ENCODE measurements at places on chromosomes 7 and 10.
A peak's percentile ranks its signal among the peaks of the same experiment; 100 is the strongest.

GRCh38 chr10:125146791-125147579 is 13.4 kb downstream of the CTBP2 start:
- DNase-seq: no peak

GRCh38 chr10:47403446-47404318 is 19.6 kb upstream of the ZNF488 start:
- DNase-seq: no peak

DNA sequence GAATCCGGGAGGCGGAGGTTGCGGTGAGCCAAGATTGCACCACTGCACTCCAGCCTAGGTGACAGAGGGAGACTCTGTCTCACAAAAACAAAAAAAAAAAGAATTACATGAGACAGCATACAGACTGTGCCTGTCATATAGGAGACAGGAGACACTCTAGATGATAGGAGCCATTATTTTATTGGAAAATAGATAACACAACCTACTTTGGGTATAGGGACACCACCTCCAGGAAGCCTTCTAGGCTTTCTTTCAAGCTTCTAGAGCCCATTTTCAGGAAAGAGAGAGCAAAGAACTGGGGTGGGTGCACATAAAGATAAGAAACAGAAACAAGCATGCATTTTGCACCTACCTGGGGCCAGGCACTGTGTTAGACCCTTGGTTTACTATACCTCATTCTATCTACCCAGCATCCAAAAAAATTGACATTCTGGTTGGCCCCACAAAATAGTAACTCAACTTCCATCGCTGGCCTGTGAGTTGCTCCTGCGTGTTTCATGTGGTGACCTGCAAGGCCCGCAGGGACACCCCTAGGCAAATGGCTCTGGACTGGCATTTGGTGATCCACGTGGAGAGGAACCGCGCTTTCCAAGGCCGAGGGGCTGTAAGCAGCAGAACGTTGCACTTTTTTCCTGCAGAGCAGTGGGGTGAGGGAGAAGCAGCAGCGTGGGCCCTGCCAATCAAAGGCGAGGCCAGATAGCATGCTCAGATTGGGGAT is 57.1 kb upstream of the CACUL1 start:
- no peak for DNase-seq

GRCh38 chr10:42111076-42111475 is 527.3 kb downstream of the ZNF33B start:
- no peak for DNase-seq

DNA sequence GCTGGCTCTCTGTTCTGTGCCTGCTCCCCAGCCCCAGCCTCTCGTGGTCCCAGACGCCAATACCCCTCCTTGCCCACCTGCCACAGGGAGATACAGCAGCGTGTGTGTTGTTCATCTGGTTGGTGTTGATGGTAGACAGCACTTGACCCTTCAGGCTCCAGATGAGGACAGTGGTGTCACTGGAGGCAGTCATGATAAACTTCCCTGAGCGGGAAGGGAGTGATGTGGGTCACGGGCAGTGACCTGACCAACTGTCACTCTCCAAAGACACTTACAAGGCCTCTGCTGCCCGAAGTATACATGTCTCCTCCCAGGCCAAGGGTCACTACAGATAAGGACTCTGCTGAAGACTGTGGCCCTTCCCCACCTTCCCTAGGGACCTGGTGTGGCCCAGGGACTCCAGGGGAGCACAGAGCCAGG is 5.6 kb downstream of the TBL2 start:
- no peak for DNase-seq

DNA sequence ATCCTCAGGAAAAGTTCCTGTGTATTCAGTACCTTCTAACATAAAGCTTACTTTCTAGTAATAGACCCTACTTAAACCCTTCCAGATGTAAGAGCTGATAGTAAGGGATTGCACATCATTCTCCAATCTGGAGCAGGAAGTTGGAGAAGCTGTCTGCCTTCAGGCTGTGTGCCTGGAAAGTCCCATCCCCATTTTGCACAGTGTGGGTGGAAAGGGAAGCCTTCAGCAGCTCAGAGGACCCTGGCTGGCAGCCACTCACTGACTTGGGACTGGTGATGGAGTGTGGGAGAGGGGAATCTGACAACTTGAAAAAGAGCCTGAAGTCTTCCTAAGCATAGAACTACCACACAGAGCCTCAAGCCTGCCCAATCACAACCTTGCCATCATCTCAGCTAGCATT is 164.1 kb upstream of the ADO start:
- peak; percentile 32 for DNase-seq

GRCh38 chr7:8371742-8372141 is 61.7 kb upstream of the NXPH1 start:
- no peak for DNase-seq

DNA sequence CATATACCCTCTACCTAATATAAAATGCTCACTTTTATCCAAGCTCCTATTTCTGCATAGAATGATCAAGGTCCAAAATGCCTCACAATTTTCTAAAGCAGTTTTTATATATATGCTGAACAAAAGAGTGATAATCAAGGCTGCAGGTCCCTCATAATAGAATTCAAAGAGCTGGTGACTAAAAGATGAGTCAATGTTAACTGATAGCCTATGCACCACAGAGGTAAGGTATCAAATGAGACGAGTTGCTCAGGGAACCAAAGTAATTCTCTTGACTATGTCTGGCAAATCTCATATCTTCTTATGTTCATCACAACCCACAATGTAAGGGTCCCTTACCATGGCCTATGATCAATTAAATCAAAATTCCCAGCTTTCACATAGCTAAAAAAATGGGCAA is 15.2 kb downstream of the PDZD8 start:
- DNase-seq: no peak

- peak; percentile 28 for DNase-seq
Measured at GRCh38 chr7:5831196-5831595, 49.4 kb upstream of the OCM start.

GRCh38 chr10:116085323-116085722 is 187.7 kb downstream of the GFRA1 start:
- DNase-seq: no peak

DNA sequence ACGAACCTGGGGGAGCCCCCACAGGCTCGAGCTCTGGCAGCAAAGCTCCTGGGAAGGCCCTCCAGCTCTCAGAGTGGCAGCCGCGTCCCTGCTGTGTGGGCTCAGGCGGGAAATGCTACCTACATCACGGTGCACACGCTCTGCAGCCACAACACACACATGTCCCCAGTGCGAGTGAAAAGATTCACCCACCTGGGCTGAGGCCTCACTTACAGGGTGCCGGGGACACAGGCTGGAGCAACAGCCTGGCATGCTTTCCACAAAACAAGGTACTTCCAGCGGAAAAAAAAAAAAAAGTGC is 410.4 kb upstream of the FOXK1 start:
- no peak for DNase-seq

- DNase-seq: no peak
Measured at GRCh38 chr7:155896531-155897263, 84.4 kb upstream of the SHH start.

- DNase-seq: no peak
Measured at GRCh38 chr10:88551246-88551645, 31.9 kb downstream of the RNLS start.

DNA sequence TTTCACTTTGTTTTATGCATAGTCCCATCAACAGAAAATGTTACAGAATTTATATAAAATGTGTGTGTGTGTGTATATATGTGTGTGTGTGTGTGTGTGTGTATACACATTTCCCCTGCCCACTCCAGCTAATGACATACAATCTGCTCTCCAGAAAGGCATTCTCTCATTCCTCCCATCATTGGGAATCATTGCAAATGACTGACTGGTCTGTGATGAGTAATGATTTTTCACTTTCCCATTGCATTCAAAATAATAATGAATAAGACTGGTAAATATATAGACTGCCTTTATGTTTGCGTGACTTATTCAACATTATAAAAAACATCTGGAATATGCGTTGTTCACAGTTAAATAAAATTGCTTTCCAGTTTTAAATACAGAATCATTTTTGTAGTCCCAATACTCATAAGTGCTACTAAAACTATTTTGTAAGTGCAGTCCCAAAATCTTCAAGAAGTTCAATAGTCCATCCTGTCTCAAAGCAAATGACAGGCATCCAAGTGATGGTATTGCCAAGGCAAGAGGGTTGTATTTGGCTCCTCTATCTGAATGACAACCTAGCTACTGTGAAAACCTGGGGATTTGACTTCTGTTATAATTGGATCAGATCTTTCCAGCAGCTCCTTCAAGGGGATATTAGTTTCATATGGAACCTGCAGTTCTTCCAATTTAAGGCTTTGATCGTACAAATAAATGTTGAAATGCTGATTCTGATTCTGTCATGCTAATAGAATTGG is 150.9 kb downstream of the POLR1F start:
- no peak for DNase-seq

DNA sequence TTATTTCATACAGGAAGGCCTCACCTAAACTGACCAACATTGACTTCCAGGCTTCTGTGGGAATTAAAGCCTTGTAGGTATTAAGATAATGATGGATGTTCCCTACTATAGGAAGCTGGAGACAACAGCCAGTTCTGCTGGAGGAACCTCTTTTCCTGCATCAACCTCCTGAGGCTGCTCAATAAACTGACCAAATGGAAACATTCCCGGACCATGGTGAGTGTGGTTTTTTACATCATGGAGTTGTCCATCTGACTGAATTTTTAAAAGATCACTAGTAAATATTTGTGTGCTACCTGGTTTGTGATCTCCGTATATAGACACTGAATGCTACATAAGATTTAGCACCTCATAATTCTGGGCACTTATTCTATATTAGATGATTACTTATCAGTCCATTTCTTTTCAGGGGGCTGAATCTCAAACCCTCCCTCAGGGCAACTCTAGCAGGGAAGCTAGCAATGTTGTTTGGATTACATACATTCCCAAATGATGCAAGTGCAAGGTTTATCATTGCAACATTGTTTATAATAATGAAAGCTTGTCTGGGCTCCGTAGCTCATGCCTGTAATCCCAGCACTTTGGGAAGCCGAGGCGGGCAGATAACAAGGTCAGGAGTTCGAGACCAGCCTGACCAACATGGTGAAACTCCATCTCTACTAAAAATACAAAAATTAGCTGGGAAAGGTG is 21.5 kb upstream of the SMKR1 start:
- no peak for DNase-seq

DNA sequence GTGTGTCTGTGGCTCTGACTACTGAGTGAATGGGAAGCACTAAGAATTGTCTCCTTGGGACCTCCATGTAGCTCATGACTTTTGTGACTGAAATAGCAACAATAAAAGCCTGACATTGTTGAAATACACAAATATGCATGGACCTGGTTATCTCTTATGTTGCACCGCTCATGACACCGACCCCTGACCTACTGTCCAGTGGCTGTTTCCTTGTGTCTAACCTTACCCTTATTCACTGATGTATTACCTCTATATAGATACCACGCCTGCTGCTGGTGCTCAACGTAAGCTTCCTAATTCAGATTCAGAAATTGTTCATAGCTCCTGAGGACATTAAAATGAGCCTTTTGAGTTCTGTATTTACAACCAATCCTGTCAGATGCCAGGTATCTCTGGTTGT is 243.4 kb upstream of the SEMA3C start:
- DNase-seq: no peak

DNA sequence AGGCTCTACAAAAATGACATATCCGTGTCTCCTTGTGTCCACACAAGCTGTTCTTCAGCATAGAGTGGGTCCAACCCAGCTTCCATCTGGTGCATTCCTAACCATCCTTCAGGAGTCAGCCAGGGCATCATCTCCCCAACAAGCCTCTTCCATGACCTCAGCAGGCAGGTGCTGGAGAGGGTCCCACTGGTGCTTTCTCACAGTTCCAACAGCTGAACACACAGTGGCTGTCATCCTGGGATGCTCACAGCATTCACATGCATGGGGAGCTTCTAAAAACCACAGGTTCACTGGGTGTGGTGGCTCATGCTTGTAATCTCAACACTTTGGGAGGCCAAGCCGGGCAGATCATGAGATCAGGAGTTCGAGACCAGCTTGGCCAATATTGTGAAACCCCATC is 6.4 kb upstream of the CYP3A4 start:
- DNase-seq: no peak

DNA sequence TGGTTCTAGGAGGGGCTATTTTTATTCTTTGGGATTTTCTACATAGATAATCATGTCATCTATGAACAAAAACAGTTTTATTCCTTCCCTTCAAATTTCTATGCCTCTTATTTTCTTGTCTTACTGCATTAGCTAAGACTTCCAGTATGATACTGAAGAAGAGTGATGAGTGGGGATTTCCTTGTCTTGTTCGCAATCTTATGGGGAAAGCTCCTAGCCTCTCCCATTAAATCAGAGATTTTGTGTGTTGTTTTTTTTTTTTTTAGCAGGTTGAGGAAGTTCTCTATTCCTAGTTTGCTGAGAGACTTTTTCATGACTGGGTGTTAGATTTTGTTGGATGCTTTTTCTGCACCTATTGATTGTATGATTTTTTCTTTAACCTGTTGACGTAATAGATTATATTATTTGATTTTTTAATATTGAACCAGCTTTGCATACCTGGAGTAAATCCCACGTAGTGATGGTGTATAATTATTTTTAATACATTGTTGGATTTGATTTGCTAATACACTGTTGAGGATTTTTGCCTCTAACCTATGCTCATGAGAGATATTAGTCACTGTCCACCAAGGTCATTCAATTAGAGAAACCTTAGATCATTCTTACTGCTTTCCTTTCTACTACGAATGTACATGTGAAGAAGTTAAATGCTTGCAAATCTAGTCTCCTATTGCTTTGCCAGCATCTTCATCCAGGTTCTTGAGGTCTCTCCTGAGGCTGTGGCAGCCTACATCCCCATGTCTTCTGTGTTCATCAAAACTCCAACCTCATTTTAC is 6.5 kb downstream of the ATP5F1C start:
- DNase-seq: no peak

DNA sequence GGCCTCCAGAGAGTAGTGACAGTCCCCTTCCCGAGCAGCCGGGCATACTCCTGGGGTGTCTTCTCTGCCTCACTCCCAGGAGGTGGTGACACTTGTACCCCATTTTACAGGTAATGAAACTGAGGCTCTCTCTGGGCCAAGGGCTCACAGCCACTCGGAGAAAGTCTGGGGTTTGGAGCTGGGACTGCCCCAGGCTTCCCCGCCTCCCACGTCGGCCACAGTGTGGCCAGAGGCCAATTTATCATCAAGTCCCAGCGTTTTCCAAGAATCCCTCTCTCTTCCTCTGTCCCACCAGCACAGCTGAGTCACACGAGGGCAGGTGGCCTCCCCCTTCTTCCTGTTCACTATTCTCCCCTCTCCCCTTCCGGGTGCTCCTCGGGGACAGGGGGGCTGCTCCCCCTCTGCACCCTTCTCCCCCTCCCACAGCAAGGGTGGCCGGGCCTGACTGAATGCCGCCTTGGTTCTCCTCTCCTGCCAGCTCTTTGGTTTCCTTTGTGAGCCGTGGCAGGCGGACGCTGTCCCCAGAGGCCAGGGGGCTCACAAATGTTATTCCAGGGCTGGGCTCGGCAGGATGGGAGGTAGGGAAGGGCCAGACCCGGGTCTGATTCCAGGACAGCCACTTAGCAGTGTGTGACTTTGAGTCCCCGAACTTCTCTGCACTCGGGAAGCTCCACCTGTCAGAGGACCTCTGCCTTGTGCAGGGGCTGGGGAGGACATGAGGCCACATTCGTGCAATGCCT is 17.7 kb downstream of the CLIP2 start:
- peak; percentile 64 for DNase-seq

DNA sequence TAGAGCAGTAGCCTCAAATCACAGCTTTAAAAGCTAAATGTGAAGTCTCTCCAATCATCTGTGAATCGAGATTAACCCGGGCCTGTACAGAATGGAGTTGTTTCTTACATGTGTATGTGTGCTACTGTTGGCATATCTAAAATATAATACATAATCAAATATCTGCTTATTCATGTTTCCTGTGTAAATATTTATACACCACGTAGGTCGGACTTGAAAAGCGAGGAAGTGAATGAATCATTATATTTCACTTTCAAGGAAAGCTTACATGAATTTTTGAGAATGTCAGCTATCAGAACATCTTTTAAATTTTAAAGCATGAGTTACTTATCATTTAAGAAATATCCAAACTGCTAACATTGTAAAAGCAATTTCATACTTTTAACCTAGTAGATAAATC is 233.3 kb downstream of the SLC25A13 start:
- no peak for DNase-seq
